CD4-positive, alpha-beta T cell treated with Interferon alpha-2 for 1 hour (primary cell): ENCODE measurements at places on chromosomes 2 and 18.
A peak's percentile ranks its signal among the peaks of the same experiment; 100 is the strongest.

DNA sequence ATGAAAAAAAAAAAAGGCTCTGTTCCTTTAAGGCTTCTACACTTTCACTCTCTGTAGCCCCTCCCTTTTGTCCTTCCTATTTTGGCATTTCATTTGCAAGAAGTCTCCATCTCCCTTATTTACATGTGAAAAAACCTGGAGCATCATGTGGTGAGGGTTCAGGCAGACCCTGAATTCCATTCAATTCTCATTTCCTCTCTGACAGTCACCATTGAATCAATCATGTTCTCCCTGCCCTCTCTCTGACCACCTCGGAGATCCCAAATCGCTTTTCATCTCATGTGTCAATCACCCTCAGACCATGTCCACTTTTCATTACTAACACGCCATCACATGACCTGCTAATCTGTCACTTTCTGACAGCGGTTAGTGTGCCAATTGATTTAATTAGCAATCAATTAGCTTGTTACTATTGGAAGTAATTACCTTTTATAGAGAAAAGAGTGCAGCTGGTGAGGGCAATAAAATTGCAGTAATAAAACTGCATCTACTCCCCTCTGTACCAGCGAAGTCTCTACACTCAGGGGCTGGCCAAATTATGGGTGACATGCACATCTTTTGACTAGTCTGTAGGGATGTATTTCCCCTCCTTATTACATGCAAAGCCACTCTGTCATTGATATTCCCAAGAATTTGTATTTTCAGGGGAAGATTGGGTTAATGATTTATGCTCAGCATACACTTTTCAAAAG lies 317.4 kb downstream of the EN1 start:
- no peak for DNase-seq

DNA sequence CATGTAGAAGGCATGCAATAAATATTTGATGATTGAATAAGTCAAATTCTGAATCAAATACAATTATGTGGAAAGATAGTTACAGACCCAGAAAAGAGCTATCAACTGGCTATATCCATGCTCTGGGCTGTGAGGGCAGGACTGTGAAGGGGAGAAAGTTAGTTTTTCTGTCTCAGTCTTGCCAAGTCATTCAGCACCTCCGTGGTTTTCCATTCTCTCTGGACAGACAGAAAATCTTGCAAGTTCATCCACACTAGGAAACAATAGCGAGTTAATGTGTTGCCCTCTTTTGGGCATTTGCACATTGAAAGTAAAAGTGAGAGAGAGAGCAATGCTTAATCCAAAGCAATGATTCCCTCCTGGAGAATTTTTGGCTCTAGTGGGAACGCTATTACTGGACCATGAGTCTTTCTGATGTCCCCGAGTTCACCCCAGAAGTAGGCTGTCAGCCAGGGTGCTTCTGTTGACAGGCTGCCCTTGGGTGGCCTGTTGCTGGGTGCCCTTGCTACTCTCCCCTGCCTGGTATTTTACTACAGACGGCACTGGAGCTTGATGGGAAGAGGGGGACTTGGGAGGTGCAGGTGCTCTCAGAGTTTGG lies 238.3 kb downstream of the LOXHD1 start:
- DNase-seq: no peak

DNA sequence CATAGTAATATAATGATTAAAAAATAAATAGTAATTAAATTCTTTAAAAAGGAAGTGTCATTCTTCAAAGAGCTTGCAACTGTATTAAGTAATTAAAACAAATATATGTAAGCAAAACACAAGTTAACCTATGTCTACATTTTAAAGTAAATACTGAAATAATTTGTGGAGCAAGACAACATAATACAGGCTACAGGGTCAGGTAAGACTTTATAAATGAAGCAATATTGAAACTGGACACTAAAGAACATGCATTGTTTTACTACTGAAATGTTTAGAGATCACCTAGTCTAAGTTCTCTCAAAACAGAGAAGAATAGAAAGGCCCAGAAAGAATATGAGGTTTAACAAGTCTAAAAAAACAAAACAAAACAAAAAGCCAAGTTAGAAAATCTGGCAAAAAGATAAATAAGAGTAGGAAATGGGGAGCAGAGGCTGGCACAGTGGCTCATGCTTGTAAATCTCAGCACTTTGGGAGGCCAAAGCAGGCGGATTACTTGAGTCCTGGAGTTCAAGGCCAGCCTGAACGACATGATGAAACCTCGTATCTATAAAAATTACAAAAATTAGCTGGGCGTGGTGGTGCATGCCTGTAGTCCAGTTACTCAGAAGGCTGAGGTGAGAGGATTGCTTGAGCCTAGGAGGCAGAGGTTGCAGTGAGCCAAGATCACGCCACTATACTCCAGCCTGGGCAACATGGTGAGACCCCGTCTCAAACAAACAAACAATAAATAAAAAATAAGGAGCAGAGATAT lies 34.4 kb downstream of the VPS54 start:
- DNase-seq: no peak

DNA sequence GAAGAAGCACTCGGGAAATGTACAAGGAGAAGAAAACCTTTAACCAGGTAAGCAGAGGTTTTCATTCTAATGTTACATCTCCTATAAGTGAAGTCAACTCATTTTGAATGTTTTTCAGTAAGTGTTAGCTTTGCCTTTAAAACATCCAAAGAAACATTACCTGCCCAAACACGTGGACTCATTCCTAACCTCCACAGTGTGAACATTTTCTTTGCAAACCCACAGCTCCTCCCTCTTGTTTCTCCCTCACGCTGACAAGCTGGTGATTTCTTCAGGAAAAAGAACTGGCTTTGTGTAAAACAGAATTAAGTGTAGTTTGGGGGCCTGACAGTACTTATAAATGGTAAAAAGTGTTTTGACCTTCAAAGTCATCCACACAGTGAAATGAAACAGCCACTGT lies 72.5 kb downstream of the MTCL1 start:
- DNase-seq: no peak

GRCh38 chr2:140998017-140998416 lies 1132.8 kb downstream of the LRP1B start:
- no peak for DNase-seq

GRCh38 chr18:27848336-27848735 lies 328.6 kb downstream of the CDH2 start:
- DNase-seq: no peak

DNA sequence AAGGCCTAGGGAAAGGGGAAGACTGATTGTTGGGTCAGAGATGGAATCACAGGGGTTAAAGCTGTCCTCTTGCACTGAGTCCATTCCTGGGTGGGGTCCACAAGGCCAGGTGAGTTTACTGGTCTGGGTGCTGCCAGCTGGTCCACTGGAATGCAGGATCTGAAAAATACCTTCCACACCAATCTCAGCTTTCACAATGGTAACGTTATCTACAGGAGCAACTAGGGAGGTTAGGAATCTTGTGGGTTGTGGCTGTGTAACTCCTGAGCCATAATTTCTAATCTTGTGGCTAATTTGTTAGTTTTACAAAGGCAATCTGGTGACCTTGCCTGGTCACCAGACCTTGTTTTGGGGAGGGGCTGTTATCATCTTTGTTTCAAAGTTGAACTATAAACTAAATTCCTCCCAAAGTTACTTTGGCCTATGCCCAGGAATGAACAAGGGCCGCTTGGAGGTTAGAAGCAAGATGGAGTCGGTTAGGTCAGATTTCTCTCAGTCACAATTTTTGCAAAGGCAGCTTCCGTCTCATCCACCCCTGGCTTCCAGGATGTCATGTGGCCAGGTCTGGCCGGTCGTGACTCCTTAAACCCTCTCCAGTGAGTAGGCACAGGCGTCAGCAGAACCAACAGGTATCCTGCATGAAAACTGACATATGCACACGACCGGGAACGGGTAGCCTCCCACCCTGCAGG lies 123.3 kb upstream of the SH3BP4 start:
- DNase-seq: no peak

DNA sequence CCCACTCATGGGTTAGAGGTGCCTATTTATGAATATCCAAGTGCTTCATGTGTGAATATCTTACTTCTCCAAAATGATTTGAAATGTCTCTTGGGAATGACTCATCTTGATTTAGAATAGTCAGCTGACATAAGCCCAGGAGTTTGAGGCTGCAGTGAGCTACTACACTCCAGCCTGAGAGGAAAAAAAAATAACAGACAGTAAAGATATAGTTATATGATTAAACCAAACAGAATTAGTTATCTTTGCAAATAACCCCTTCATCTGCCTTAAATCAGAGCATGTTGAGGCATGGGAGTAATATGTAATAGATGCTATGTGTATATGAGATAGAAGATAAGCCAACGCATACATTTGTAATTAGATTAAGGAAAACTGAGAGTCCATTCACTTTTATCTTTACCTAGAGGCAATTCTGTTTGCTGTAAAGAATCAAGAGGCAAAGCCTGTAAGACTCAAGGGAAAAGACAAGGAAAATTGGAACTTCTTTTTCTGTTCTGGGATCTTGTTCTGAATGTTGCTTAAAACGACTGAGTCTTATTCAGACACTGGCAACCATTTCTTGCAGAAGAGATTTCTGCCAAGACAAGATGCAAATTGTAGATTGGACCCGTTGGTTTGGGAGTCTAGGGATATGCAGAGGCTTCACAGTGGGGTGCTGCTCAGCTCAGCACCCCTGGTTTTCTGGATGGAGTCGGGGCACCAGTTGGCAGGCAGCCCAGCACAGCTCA lies 104.4 kb downstream of the LIPG start:
- no peak for DNase-seq

DNA sequence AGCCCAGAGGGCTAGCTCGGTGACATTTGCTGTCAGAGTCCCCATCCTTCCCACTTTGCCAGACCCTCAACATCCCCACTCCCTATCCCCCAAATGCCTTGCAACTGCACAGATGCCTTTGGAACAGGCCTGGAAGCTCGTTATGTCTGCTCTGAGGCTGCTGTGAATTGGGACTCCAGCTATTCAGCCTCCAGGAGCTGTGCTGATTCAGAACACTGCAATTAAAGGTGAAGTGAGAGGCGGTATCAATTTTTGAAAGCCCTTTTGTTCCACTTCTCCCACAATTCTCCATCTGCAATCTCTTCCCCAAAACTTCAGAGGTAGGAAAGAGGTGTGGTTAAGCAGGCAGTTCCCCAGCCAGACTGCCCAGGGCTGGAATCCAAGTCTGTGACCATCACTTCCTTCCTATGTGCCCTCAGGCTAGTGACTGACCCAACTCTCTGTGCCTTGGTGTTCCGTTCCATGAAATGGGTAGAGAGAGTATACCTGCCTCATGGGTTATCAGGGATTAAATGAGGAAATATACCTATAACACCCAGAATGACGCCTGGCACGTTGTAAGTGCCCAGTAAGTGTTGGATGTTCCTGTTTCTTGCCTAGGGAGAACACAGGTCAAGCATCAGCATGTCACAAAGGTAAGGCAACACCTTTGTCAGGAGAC lies 17.5 kb downstream of the NOSTRIN start:
- no peak for DNase-seq

GRCh38 chr18:33440060-33441043 lies at the start of gene CCDC178:
Gene CCDC178 (minus strand): TSS chr18:33440721. CDS start chr18:33412088, 28,633 bp downstream.
- DNase-seq: no peak

- DNase-seq: peak; percentile 22
Measured at GRCh38 chr2:17830053-17831034, 14.1 kb downstream of the MSGN1 start.

DNA sequence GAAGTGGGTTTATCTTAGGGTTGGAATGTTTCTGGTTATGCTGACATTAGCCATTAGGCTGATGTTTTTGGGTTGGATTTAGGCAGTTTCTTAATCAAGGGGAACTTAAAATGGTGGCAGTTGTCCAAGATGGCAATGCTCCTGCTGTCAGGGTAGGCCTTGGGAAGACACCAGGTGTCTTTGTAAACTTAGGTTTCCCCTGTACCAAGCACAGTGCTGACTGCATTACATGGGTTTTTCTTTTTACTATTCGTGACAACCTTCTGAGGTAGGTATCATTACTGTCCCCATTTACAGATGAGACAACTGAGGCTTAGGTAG lies 528 bp upstream of the ATG16L1 start:
- no peak for DNase-seq

DNA sequence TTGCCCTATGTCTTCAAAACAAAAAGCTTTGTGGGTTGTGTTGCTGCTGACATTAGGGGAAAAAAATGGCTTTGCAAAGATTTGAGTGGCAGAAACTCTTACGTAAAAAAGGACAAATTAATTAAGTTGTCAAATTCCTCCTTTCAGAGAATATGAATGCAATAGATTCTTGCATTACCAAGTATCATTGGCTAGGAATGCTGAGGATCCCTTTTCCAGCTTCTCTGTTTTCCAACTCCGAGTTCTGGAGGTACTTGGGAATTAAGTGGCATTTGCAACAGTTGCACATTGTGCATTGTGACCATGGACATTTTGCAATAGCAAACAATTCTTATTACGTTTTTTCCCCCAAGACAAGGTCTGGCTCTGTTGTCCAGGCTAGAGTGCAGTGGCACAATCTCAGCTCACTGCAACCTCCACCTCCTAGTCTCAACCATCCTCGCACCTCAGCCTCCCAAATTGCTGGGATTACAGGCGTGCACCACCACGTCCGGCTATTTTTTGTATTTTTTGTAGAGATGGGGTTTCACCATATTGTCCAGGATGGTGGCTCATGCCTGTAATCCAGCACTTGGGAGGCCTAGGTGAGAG lies 29.9 kb upstream of the PPP1CB start:
- no peak for DNase-seq

DNA sequence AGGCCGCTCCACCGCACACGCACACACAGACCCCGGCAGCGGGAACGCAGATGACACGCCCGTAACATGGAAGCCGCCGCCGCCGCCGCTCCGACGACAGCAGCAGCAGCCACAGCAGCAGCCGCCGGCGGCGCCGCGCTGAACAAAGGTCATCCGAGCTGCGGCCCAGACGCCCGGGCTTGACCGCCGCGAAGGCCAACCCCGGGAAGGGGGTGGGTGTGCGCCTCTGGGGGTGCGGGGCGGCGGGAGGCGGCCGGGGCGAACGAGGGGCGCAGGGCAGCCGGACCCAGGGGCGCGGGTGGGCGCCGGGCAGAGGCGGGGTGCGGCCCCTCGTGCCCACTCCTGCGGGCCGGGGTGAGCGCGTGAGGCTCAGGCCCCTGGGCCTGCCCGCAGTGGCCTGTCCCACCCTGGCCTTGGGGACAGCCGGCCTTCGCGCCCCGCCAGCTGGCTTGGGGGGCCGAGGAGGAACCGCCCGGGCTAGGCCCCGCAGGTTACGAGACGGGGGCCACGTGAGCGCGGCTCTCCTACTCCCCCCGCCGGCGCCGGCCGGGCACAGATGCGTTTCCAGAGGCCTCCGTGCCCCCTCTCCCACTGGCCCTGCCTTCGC lies 1.0 kb upstream of the ZNF532 start:
- DNase-seq: peak; percentile 25

- no peak for DNase-seq
Measured at GRCh38 chr2:20737505-20737904, 70.6 kb downstream of the GDF7 start.

DNA sequence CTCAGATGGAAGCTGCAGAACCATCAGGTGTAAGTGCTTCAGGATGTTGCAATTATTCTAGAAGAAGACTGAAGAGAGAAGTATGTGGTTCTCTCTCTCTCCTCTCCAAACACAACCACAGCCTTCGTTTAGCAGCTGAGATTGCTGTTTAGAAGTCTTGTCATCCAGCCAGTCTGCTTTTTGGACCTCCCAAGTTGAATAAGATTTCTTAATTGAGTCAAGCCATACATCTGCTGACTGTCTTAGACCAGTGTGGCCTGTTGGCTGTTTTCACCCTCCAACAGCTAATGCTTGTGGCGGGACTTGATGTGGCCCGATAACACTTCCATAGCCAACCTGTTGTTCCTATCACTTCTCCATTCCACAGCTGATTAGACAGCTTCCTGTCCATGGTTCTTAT lies 91.3 kb upstream of the TMEM17 start:
- DNase-seq: no peak

- DNase-seq: no peak
Measured at GRCh38 chr18:52570975-52571374, 231.0 kb downstream of the DCC start.

GRCh38 chr18:27042177-27042576 lies 142.9 kb downstream of the CHST9 start:
- DNase-seq: no peak

- DNase-seq: peak; percentile 34
Measured at GRCh38 chr2:38600242-38600891, 2.4 kb downstream of the HNRNPLL start.
